Suppressor macrophage (primary cell): ENCODE measurements at places on chromosomes 1 and 21.

DNA sequence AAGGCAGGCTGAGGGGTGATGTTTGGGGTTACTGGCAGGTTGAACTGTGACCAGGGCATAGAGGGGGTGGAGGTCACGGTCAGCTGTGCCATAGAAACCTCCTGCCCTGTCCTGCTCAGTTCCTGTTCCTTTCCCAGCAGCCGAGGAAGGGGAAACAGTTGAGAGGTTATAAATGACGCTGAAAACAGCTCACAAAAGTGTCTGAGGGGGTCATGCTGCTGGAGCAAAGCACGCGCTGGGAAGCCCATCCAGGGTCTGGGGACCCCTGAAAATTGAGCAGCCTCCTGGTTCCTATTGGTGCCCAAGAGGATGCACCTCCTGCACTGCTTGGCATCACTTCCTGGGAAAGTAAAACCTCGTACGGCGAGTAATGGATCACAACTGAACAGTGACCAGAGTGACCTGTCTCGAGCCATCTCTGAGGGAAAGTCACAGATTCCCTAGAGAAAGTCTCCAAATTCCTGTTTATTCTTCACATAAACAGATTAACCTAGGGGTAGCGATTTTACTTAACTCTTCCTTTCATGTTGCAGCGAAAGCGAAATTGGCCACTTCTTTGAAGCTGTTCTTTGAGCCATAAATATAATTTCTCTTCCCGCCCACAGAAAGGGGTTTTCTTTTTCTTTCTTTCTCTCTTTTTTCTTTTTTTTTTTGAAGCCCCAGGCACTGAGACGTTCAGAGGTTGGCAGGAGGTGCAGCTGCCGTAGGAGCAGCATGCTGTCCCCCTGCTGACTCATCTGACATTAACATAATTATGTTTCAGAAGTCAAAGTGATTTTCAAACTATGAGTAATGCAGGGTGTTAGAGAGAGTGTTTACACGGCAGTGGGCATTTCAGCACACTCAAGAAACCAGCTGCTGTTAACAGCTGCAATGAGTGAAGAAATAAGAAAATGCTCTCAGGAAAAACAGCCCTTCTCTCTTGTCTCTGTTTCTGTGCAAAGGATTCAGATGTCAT is 41.8 kb upstream of the ATF3 start:
- peak; percentile 71 for DNase-seq

DNA sequence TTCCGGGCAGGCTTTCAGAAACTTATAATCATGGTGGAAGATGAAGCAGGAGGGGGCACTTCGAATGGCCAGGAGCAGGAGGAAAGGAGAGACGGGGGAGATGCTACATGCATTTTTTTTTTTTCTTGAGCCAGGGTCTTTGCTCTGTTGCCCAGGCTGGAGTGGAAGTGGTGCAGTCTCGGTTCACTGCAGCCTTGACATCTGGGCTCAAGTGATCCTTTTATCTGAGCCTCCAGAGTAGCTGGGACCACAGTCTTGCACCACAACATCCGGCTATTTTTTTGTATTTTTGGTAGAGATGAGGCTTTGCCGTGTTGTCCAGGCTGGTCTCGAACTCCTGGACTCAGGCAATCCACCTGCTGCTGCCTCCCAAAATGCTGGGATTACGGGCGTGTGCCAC is 61.6 kb downstream of the SELENOF start:
- no peak for DNase-seq

DNA sequence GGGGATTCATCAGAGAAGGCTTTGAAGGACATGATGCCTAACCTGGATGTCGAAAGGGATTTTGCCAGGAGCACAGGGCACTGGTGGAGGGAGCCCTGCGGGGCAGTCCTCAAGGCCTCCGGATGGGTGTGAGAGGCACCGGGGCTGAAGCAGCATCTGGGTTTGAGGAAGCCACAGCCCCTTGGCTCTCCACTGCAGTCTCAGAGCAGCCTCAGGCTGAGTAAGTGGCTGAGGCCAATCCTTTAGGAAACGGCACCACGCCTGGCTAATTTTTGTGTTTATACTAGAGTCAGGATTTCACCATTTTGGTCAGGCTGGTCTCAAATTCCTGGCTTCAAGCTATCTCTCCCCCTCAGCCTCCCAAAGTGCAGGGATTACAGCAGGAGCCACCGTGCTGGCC is 12.0 kb downstream of the ERVH48-1 start:
- DNase-seq = no peak

DNA sequence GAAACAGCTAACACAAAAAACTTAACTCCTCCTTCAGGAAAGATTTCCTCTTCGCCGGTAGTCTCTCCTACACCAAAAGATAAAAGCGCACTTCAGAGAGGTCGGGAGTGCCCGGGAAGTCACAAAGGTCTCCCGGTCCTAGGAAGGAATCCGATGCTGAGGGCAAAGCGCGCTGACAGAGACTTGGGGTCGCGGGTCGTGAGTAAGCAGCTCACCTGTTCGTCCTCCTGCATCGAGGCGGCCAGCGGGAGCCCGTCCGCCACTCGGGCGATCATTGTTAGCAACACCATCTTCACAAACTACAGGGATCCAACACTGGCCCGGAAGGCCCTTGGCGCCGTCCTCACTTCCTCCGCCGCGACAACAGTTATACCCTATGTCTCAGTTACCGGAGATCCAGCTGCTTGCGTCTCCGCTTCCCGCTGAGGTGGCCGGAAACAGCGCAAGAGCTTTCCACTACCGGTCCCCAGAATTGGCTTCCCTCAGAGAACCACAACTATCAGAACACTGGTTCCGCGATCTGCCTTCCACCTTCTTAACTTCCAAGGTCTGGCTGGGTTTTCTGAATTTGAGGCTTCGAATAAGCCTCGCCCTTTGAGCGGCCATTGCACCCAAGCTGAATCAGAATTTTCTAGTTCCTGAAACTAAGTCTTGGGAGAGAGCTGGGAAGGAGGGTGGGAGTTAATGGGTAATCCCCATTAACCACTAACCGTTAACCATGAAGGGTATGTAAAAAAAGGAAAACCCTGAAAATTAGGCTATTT is at the start of gene SEC22B:
TSS of gene SEC22B (minus strand) at position 429 of the 764 bp plus-strand sequence. CDS start at position 290, 139 bp downstream.
- DNase-seq = peak; percentile 96

DNA sequence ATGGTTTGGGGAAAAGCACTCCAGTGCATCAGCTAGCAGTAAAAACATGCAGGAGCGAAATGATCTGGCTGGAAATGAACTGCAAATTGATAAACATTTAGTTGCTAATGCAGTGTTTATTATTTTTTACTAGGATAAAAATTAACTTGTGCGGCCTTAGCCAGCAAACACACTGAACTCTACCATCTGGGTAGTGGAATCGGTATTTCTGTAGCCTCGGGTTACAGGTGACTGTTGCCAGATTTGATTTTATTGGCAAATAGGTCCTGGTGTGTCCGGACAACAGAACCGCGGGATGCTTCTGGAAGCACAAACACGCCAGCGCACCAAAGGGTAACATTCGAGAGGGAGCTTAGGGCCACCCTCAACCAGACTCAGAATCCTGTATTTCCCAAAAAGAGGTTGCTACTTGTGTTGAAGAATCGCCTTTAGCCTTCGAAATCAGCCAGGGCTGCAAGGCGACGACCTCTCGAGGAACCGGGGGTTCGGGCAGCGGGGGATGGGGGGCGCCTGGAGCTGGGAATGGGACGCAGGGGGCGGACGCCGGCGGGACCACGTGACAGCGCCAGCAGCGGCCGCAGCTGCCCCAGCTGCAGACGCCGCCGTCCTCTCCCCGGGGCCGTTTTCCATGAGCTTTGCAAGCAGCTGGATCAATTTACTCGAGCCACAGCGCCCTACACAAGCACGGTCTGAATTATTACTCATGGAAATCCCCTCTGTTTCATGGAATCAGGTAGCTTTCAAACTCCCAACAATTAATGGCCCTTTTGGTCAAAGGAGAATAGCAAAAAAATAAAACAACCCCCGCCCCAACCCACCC is 158.8 kb downstream of the TOMM20 start:
- DNase-seq = no peak

DNA sequence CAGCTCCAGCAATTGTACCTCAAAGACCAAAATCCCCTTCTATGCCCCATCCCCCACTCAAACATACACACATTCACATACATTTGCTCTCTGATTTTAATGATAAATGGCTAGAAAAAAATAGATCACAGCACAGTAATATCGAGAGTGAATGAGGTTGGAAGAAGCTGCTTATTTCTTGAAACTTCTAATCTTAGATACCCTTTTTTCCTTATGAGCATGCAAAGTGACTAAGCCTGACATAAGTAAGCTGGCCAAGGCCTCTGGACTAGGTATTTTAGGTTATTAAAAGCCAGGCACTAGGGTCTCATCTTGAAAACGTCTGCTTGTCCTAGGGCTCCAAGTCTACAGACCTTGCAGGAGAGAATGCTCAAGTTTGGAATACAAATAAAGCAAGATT is 133.6 kb downstream of the TGFBR3 start:
- no peak for DNase-seq

DNA sequence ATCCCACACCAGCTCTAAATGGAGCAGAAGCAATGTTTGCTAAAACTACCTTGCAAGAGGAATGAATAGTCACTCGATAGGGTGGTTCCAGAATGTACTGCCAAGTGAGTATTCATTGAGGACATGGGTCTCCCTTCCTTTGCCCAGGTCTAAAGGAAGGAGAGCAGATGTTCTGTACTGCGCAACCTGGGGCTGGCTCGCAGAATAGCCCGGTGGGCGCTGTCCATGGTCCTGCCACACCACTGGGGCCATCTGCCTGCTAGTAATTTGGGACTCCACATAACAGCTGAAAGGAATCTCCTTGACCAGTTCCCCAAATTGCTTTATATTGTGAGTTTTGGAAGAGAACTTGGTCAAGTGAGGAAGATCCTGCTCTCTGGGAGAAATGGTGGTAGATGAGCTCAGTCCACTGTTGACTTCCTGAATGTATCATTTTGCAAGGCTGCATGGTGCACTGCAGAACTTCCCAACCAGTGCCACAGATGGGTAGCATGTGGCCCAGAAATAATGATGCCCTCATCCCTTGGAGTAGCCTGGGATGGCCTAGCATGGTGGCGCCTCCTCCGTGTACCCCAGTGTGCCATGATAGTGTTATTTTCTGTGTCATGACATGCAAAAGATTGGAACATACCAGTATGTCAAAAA is 5.7 kb downstream of the SLC6A17 start:
- DNase-seq = peak; percentile 69

DNA sequence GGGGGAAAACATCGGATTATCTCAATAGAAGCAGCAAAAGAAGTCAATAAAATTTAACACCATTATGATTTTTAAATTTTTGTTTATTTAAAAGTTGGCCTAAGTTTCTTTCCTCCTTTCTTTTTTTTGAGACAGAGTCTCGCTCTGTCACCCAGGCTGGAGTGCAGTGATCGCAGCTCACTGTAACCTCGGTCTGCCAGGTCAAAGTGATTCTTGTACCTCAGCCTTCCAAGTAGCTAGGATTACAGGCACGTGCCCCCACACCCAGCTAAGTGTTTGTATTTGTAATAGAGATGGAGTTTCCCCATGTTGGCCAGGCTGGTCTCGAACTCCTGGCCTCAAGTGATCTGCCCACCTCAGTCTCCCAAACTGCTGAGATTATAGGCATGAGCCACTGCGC is 20.9 kb downstream of the SLC2A5 start:
- DNase-seq = no peak

DNA sequence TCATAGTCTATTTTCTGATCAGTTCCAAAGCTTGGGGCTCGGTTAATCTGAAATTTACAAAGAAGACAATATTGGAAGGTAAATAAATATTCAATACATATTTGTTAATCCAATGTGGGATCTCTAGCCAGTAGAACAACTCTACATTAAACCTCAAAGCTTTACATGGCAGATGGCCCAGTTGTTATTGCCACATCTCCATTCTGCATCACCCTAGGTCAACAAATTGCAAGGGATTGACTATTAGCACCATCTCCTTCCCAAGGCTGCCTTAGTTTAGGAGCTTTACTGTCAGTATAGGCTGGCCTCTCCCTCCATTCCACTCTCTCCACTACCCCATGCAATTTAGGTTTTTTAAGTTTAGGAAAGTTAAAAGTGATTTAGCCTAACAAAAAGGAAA is 69.7 kb downstream of the TTLL7 start:
- DNase-seq = no peak

- peak; percentile 51 for DNase-seq
These were observed 155.8 kb downstream of the TRIM33 start for GRCh38 chr1:114355240-114355639.

- no peak for DNase-seq
These were observed 10.7 kb upstream of the OR2B11 start for GRCh38 chr1:247468481-247469140.

DNA sequence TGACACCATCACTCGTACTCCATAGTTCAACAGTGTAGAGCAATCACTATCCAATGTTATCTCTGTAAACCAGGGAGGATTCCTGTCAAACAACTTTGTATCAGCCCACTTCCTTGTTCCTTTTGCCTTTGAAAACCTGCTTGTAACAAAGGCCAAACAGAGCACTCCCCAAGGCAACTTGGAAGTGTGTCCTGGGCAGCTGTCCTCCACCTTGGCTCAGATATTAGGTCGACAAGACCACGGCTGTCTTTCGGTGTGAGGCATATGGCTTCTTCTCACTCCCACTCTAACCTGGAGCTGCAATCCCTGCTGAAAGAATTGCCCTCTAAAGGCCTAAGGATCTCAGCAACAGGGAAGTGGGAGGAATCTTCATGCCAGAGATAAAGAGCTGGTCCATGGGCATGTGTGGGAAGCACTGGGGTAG is 66.7 kb downstream of the ITPKB start:
- DNase-seq = no peak

GRCh38 chr1:244112041-244112440 is 61.0 kb downstream of the ZBTB18 start:
- DNase-seq = no peak

- DNase-seq = no peak
These were observed 57.8 kb downstream of the MROH9 start for GRCh38 chr1:170993151-170993550.

DNA sequence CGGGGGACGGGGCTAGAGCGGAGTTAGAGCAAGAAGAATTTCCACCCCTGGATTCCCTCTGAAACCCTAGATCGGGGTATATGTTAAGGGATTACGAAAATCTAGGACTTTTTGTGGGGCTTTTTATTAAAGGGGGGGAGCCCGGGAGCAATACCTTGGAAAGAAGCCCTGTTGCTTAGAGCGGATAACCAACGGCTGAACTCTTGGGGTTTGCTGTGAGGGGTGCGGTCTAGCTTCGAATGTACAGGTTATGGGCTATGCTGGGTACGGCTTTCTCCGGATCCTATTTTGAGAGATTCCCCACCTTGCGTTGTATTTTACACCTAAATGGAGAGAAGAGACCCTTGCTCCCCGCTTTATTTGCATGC is 626 bp downstream of the DYRK3 start:
- DNase-seq = no peak

DNA sequence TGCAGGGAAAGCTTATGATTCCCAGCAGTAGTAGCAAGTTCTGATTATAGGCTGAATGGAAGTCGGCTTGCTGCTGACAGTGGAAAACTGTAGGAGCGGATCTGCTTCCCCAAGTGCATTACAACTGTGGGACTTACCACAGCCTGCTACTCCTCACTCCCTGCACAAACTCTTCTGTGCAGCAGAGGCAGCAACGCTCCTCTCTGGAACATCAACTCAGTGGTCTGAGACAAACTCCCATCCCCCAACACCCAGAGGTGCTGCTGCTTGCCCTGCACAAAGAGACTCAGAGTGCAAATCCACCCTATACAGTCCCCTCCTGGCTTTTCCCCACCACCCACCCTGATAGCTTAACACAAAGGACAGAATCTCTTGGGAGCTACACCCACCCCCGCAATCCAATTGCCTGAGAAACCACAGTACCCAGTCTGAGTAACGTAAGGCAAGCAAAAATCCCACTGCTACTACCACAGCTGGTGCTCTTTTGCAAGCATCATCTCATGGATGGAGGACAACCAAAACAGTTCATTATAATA is 1455.2 kb downstream of the AMY1C start:
- no peak for DNase-seq
